ENCODE measurements at places on chromosomes 3 and 15. TPM values are rescaled to one million over a fixed set of nuclear protein-coding genes. Genes with fewer than 3 reads are reported as not detected.

The RLBP1 gene
- total RNA-seq: not detected

The CGNL1 gene
- total RNA-seq: 1.5 TPM

The DPPA4 gene
- not detected for total RNA-seq

The MOBP gene
- total RNA-seq: under 0.01 TPM

The CPNE9 gene
- not detected for total RNA-seq

The PLA2G4E gene
- total RNA-seq: not detected

The MEIS2 gene
- 72.7 TPM for total RNA-seq

Data from uterine smooth muscle cell (primary cell).